ENCODE measurements at places on chromosomes 7 and 10.

- DNase-seq = no peak
Measured at GRCh38 chr10:122659126-122659525, 40.5 kb downstream of the C10orf120 start.

DNA sequence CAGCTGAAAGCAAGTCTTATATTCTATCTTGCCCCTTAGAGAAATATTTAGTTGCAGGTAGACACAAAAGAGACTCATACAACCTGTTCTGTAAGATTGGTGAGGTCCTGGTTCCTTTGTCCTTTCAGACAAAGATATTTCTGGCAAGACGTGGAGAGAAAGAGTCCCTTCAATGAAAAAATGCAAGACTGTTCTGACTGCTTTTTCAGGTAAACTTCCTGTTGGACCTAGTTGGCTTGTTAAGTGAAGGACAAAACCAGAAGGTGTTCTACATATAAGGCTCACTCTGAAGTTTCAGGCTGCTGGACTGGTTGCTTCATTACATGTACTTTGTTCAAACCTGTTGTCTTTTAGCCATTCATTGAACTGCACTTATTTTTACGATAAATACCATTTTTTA is 119.0 kb upstream of the PTPRZ1 start:
- no peak for DNase-seq

GRCh38 chr7:99910976-99911375 is 8.4 kb downstream of the TRIM4 start:
- no peak for DNase-seq

- DNase-seq = no peak
Measured at GRCh38 chr10:52756295-52756694, 16.3 kb downstream of the MBL2 start.

DNA sequence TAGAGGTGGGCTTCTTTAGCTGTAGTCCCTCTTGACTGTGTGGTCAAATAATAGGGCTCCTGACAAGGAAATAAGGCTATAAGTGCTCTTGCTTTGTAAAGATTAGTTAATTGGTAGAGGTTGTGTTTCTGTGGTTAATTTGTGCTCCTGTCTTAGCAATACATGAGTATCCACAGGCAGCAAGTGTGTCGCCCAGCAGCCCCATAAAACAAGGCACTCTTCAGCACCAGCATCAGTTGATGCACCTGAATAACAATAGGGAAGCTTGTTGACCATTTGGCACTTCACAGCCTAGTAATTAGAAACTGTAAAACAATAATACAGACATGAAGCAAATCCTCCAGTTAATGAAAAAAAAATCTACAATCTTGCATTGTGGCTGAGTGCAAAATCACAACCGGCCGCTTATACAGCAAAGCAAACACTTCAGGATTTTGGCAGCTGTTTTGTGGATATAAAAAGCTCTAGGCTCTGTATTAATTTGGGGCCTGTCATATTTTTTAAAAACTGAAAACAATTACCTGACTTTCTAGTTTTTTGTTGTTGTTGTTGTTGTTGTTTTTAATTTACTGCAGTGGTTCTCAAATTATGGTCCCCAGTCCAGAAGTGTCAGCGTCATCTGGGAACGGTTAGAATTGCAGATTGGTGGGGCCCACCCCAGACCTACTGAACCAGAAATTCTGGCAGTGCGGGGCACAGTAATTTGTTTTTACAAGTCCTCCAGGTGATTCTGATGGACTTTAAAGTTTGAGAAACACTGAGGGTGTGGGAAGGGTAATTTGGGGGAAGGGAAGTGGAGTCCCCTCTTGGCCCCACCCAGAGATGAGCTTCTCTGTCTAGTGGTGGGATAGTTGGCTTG is 56.8 kb downstream of the AUTS2 start:
- DNase-seq = no peak

DNA sequence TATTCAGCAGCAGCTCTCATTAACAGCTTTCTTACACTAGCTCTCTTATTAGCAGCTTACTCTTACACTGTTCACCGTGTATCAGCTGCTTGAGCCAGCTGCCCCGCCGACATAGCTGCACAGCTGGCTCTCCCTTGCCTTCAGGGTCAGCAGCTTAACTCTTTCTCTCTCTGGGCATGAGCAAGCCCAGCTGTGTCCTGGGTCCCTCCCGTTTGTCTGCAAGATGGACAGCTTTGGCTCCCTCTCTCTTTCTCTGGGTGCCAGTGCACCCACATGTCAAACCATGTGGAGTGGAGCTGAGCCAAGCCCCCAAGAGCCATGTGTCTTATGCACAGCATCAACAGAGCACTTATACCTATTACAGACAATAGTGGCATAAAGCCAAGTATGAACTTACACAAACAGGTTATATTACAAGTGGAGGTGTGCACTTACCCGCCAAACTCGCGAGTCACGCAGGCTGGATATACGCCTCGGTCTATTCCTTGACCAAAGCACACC is 35.7 kb upstream of the MTPAP start:
- DNase-seq = no peak

DNA sequence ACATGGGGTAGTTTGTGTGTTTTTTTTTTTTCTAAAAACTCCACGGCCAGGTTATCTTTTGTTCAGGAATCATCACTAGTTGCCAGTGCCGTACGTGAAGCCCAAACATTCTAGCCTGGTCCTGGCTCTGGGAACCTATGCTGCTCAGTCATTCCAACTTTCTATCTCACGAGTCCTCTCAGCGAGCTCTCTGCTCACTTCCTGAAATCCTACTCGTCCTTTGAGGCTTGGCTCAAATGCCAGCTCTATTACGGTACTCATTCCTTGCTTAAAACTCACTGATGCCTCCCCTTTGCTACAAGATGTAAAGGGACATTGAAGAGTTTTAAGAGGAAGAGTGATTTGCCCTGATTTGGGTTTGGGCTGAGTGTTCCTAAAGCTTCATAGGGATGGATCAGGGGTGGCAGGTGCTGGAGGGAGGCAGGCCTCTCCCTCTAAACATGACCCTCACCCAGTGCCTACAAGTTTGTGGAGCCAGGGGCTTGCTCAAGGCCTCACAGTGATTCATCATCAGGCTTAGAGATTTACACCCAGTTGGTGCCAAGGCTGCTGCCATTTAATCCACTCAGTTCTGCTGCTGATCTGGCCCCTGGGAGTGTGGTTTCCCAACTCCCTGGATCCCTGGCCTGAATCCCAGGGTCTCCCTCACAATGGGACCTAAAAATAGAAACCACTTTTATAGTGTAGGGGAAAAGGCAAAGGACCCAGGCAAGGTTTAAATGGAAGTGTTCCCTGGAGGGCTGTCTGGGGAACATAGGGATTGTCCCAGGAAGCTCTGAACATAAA is 46.1 kb upstream of the R3HCC1L start:
- DNase-seq = no peak

- peak; percentile 55 for DNase-seq
Measured at GRCh38 chr10:58588673-58589265, 76.1 kb downstream of the BICC1 start.

DNA sequence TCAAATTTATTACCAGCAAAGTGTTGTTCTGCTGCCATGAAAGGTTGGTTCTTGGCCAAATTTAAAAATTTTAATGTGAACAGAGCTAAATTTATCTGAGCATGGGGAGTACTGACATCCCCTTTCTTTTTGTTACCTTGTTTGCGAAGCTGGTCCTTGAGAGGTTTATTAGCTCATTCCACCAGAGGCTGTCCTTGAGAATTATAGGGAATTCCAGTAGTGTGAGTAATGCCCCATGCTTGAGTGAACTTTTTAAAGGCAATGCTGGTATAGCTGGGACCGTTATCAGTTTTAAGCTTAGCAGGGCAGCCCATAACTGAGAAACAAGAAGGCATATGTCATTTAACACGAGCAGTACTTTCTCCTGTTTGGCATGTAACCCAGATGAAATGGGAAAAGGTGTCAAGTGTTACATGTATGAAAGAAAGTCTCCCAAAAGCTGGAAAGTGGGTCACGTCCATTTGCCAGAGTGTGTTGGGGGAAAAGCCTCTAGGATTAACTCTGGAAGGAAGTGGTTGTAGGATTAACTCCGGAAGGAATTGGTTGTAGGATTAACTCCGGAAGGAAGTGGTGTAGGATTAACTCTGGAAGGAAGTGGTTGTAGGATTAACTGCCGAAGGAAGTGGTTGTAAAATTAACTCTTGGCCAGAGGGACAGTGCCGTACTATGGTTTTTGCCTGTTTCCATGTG is 37.3 kb upstream of the AKR1C2 start:
- DNase-seq = no peak

DNA sequence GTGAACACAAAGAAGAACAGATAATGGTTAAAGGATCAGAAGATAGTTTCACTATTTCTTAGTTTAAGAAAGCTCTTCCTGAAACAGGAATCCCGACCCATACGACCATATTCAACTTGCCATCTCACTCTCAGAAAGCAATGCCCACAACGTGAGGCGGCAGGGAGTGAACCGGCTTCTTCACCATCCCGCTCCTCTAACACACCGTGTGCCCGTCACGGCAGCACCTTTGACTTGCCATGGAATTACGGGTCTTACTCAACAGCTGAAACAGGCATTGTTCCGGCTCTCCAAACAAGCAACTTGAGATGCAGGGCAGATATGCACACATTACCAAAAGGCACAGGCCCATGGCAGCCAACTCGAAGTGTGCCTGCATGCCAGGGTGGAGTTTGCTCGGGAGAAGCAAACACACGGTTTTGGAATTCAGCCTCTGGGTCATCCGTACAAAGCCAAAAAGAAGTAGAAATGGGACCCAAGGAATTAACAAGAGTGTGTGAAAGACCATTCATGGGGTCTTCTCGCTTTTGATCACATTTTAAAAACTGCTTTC is 293.6 kb downstream of the DNAJB6 start:
- no peak for DNase-seq

- DNase-seq = no peak
Measured at GRCh38 chr7:155867734-155868400, 55.6 kb upstream of the SHH start.

DNA sequence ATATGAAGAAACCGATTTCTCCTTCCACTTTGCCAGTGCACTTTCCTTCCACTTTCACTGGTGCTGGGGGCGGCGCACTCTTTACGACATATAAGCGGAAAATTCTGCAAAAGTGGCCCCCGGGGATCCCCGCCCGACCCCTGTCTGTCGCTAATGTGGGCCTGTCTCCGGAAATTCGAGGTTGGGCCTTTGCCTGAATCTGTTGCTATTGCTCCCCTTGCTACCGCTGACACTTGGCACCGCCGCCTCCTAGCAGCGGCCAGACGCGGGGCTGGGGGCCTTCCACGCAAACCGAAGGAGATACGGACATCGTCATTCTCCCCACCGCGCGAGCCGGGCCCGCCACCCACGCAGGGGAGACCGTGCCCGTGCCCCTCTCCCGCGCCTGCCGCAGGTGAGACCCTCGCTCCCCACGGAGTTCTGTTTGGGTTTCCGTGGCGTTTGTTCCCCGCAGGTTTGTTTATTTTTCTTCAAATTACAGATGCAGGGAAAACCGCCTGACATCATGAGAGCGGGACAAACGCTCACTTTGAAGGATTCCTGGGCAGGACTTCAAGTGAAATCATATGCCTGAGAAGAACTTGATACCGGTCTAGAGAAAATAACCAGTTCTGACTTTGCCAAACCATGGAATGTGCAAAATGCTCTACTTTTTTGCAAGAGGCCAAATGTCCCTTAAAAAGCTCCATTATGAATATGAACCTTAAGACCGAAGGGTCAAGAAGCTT is 5.0 kb downstream of the TWIST1 start:
- DNase-seq = peak; percentile 14

DNA sequence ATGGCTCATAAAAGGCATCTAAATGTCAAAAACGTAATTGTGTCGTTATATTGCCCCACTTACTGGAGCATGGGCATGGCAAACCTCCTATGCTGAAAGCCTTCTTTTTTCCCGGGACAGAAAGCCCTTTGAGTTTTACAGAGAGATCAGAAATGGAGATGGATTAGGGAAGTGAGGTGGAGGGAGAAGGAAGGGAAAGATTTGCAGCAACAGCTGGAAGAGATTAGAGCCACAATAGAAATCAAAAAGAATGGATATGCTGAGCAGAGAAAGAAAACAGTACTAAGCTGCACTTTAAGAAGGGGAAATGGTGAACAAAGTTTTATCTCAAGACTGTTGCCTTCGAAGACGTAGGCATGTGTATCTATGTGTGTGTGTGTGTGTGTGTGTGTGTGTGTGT is 97.2 kb upstream of the PCGF5 start:
- no peak for DNase-seq

DNA sequence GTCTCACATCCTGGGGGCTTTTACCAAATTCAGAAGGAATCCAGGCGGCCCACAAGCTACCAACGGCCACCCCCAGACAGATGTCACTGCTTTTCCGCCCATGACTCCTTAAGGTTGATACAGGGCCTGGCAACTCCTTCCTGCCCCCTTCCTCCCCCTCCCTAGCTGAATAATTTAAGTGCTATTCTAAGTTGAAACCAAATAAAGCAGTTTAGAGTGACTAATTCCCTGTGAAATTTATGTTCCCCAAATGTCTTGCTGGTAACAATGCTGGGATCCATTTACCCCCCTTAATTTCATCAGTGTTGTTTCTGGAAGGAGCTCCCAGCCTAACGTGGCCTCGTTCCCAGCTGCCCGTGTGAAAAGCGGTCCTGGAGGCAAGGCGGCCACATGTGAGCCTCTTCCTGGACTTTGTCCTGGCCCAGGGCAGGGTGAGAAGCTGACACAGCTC is 109.6 kb downstream of the TMEM130 start:
- no peak for DNase-seq

- DNase-seq = no peak
Measured at GRCh38 chr7:157335236-157335635, 1.6 kb upstream of the DNAJB6 start.

- DNase-seq = no peak
Measured at GRCh38 chr10:86299562-86299961, 67.0 kb downstream of the GRID1 start.

GRCh38 chr10:113480851-113481502 is 71.9 kb upstream of the HABP2 start:
- DNase-seq = peak; percentile 60

- no peak for DNase-seq
Measured at GRCh38 chr10:49134327-49134726, 506 bp upstream of the FAM170B start.

DNA sequence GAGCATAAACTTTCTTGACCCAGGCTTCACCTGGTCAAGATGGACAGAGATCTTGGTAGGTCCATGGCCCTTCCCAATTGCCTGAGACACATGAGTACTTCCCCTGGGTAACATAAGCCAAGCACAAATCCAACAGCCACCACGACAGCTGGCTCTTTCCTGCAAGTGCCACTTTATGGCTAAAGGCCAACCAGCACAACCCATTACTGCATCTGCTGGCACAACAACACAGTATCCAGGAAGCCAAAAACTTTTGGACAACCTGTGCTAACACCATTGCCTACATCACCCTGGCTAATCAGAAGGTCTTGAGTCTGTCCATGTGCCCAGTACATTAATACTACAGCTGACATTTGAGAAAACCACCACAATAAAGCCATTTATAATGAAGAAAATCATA is 548.0 kb upstream of the SEMA3D start:
- no peak for DNase-seq

DNA sequence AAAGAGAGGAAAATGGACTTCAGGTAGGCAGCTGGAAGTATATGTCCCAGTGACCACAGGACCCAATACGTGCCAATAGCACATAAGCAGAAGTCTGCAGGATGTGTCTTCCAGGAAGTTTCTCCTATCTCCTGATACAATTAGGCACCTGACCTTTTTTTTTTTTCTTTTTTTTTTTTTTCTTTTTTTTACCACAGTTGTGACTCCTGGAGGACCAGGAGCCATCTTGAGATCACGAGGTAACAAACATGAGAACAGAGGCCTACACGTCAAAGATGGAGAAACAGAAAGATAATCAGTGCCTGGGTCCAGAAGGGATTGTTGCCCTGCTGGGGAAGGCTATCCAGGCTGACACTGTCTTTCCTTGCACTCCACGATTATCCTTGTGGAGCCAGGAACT is 312.4 kb upstream of the NEBL start:
- no peak for DNase-seq
